Astrocyte (in vitro differentiated cells and primary cell): ENCODE measurements at places on chromosomes 12 and 14.

- DNase-seq = no peak
Measured at GRCh38 chr14:77520555-77520954, 21.9 kb upstream of the ISM2 start.

GRCh38 chr12:98244136-98244535 is 271.3 kb upstream of the TMPO start:
- DNase-seq = no peak

- DNase-seq = peak; percentile 18
Measured at GRCh38 chr14:20501346-20501745, 4.0 kb upstream of the RNASE10 start.

DNA sequence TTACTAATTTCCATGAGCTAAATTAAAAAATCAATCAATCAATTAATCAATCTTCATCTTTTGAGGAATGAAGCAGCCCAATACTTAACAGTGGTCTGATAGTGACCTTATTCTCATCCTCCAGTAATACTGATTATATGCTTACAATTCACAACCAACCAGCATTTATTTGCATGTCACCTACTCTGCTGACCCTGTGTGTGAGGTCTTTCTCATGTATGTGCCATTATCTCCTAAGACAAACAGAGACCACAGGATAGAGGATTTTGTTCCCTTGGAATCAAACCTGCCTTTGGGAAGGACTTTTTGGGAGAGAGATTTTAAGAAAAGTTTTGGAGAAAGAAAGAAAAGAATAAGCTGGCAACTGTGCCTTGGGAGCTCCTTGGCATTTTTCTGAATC is 197.2 kb downstream of the NRXN3 start:
- no peak for DNase-seq

DNA sequence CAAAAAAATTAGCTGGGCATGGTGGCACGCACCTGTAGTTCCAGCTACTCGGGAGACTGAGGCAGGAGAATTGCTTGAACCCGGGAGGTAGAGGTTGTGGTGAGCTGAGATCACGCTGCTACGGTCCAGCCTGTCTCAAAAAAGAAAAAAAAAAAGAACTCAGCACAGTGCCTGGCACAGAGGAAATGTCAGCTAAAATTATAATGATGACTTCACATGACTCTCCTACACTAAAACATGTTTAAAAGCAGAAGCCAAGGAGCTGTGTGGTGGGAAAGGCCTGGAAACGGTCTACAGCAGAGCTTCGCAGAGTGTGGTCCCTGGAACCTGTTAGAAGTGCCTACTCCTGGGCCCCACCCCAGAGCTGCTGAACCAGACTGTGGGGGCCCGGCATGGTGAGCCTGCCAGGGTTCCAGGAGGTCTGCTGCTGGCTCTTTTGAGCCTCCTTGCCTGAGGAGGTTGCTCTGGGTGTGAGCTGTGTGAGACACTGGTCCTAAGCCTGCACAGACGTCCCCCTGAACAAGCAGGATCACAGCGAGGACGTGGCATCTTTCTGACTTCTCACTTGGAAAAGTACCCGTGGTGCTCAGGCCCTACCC is 28.1 kb downstream of the TCHP start:
- no peak for DNase-seq

DNA sequence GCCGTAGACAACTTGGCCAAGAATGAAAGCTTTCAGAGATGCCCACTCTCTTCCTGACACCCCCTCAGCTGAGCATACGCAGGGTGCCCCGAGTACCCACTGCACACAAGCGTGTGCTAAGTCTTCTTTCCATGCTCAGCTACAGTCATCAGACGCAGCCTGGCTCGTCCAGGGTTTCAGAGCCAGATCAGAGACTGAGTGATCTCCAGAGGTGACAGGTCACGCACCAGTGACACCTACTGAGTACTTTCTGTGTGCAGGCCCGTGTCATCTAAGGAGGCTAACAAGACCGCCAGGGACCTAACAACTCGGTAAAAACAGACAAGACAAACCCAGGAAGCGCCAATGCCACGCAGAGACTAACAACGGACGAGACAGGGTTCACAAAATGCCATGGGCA is 25.1 kb downstream of the STX2 start:
- no peak for DNase-seq

GRCh38 chr14:98328496-98328895 is 943.5 kb downstream of the BCL11B start:
- no peak for DNase-seq

DNA sequence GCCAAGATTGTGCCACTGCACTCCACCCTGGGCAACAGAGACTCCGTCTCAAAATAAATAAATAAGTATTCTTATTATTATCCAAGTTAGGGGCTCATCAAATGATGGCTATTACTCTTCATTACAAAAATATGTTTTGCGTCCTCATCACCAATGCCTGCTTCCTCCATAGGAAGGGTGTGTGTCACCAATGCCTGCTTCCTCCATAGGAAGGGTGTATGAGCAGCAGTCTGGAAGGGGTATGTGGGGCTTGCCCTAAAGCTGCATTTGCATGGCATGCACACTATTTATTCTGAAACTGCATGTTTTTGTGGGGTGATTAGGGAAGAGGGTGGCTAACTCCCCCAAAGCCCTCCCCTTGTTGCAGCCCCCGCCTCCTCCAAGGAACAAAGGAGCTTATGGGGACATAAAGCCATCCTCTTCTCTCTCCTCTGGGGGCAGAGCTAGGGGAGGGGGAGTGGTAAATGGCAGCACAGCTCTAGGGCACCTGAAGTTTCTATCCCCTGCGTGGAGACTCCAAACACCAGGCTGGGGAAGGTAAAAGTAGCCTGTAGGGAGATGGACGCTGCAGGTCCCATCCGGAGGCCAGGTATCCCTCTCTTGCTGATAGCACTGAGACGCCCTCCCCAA is 1.3 kb downstream of the CAMKK2 start:
- no peak for DNase-seq

DNA sequence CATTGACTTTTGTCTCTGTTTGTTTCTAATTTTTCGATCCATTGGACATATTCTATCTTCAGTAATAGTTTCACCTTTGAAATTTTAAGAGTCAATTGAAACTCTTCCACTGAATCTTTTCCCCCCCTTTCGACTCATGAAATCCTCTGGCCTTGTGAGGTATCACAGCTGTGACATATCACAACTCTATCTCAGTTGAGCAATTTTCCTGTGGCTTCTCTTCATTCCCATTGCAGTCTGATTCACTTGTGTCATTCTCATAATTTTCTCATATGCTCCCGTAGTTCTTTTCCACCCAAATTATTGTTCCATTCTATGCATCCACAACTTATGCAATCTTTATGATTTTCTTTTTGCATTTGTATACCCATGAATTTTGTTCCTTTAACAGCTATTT is 261.6 kb downstream of the DACT1 start:
- peak; percentile 92 for DNase-seq

GRCh38 chr12:1908758-1909157 is 9.7 kb downstream of the CACNA2D4 start:
- no peak for DNase-seq

DNA sequence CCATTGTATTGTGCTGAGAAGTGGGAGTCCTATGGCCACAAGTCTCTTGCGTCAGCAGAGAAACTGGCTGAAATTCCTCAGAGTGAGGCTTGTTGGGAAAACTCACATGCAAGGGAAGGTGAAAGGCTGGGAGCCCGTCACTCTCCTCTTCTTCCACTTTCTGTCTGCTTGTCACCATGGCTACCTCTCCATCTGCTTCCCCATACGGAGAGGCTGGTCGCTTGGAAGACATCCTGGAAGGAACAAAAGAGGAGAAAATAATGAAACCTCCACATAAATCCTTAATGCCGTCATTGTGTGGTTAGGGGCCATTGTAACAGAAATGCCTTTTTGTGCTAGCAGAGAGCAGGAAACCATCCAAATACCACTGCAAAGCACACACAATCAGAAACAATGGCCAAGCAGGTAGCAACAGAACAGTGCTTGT is 53.7 kb downstream of the SOX5 start:
- peak; percentile 89 for DNase-seq

GRCh38 chr12:126953365-126953889 is 1313.5 kb upstream of the TMEM132C start:
- no peak for DNase-seq

- peak; percentile 32 for DNase-seq
Measured at GRCh38 chr14:75307700-75308379, 29.2 kb downstream of the FOS start.

DNA sequence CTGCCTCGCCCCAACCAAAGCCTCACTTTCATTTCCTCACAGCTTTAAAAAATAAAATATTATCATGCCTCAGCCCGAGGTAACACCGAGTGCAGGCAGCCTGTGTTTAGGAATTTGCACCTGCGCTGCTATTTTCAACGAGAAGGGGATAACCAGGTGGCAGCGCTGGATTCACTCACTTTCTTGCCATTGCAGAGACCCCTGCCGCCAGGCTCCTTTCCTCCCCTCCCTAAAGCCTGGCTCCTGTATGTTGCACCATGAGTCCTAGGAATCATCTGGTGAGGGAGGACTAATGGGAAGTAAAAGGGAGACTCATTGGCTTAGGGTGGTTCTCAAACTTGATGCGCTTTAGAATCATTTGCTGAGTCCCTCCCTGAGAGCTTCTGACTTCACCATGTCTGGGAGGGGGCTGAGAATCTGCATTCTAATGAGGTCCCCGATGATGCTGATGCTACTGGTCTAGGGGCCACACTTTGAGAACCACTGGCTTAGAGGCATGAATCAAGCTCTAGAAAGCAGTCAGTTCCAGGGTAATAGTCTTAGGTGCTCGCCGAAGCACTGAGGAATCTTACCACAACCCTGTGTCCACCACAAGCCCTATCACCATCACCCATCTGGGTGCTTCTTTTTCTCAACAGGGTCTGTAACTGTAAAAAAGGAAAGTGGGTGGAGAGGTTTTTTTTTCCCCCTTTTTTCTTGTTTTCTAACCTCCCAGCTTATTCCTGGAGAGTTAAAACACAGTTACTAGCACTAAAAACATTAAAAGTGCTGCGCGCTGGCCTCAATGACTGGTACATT is 83.8 kb downstream of the SLC38A1 start:
- no peak for DNase-seq

DNA sequence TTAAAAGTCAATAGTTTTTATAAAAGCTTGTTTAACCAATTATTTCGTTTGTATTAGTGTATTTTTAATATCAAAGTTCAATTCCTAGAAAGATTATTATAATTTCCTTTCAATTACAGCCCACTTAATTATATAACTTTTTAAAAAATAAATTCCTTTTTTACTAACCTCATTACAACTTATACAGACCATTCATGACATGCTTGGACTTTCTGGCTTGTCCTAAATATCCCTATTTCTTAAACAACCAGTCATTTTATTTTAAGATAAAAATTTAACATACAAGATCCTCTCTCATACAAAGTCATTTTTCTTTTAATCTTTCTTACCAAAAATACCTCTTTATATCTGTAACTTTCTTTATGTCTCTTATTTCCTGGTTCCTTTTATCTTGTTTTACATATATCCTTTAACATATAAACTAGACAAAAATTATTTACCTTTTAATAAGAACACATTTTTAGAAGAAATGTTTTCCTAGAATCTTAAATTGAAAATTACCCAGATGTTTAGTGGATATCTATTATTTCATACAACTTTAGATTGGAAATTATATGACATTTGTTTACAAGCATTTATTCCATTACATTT is 10.4 kb upstream of the TMEM263 start:
- DNase-seq = no peak

GRCh38 chr12:30361145-30361544 is 334.5 kb downstream of the IPO8 start:
- DNase-seq = no peak

DNA sequence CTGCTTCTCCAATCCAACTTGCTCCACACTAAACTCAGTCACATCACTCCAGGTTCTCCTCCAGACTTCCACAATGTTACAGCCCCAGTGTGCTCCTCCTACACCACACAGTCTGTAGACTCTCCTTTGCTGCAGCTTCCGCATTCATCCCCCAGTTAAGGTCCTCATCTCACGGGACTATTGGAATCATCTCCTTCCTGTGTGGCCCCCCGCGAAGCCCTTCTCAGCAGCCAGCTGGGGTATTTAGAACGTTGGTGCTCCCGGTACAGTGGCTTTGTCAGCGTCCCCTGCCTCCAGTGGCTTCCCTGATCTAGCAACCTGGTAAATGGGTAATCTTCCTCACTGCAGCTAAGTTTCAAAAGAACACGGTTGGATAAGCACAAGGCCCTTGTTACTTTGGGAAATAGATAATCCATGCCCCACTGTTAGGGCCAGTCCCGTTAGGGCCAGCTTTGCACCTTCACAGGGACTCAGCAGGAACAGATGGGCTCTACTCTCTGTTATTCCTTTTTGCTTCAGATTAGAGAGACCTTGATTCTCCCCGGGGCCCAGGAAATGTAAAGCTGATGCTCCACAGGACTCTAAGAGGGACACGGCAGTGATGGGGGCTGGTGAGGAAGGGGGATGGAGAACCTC is 823 bp upstream of the TSPAN11 start:
- DNase-seq = no peak

- DNase-seq = no peak
Measured at GRCh38 chr12:128091101-128091720, 175.8 kb upstream of the TMEM132C start.

GRCh38 chr12:130765186-130765659 is 49.1 kb upstream of the RIMBP2 start:
- peak; percentile 45 for DNase-seq

GRCh38 chr12:106098691-106099200 is 40.0 kb downstream of the NUAK1 start:
- DNase-seq = no peak

- DNase-seq = peak; percentile 82
Measured at GRCh38 chr12:105487963-105488362, 157.5 kb downstream of the C12orf75 start.

DNA sequence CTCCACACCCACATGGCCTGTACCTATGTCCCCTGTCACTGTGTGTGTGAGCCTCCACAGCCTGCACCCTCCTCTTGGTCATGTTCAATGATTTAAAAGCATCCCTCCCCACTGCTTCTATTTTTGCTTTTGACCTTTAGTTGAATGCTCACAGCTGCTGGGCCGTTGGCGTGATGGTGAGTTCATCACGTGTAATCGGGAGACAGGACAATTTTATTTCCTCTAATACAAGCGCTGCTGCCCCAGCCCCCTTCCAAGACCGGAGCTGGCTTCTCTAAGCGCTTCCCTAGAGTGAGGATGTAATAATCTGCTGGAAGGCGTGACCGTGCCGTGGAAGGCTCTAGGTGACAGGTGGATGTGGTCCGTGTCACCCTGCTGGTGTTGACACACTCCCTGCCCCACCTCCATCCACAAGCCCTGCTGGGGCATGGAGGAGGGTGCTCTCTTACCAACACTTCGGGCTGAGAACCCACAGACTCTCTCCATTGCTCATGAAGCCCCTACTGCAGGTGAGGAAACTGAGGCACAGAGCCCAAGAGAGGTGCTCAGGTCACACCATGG is 25.4 kb downstream of the CCDC85C start:
- no peak for DNase-seq

- DNase-seq = no peak
Measured at GRCh38 chr12:64526859-64527258, 74.9 kb downstream of the TBK1 start.

GRCh38 chr12:70756791-70757190 is 119.6 kb upstream of the PTPRB start:
- DNase-seq = no peak

- no peak for DNase-seq
Measured at GRCh38 chr12:18895946-18896345, 158.0 kb downstream of the CAPZA3 start.

GRCh38 chr12:11811008-11811407 is 161.5 kb downstream of the ETV6 start:
- no peak for DNase-seq

GRCh38 chr14:68148763-68149162 is 329.2 kb downstream of the RAD51B start:
- DNase-seq = no peak

- DNase-seq = no peak
Measured at GRCh38 chr12:115763982-115764621, 513.4 kb downstream of the MED13L start.

- DNase-seq = no peak
Measured at GRCh38 chr12:30500532-30500931, 195.1 kb downstream of the IPO8 start.

- DNase-seq = no peak
Measured at GRCh38 chr14:105022276-105022670, 1.4 kb upstream of the CDCA4 start.
